AG09309 (cell line): ENCODE measurements at places on chromosomes 1 and 21.

DNA sequence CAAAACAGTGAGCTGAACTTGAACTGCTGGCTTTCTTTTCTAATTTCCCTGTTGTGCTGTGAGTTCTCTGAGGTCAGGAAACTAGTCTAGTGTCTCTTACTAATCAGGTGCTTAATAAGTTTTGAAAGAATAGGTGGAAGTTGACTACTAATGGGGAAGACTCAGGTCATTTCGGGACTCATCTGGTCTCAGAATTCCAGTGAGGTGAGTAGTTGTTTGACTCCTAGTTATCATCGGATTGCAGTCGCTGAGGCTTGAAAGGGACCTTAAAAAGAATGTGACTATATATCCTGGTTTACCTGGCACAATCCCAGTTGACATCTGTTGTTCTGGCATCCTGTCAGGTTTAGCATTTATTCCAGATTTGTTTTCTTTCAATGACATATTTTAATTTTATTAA lies 81.4 kb upstream of the SPAG17 start:
- DNase-seq, result no peak

DNA sequence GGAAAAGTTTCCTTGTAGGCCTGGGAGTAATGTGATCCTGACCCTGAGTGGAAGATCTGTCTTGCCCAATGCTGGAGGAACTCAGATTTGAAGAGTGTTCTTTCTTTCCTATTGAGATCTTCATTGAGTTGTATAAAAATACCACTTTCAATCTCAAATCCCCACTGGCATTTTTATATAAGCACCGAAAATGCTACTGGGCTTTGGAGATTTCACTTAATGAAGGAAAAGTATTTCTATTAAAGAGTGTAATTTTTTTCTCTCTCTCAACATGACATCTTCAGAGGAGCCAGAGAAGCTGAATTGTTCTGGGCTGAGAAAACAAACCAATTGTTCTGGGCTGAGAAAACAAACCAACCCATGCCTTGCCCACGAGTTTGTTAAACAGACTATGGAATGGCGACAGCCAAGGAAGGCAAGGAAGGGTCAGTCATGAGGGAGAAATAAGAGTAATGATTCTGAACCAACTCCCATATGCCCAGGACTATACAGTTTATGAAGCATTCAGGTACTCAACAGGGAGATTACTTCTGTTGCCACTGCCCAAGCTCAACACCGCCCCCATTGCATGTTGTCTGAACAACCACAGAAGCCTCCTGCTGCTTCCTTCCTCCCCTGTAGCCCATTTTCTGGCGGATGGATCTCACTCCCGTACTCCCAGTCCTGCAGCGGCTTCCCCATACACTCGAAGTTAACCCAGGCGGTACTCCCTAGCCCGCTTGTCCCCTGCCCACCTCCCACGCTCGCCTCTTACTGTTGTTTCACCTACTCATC lies 103.2 kb downstream of the BEND5 start:
- DNase-seq, result no peak

DNA sequence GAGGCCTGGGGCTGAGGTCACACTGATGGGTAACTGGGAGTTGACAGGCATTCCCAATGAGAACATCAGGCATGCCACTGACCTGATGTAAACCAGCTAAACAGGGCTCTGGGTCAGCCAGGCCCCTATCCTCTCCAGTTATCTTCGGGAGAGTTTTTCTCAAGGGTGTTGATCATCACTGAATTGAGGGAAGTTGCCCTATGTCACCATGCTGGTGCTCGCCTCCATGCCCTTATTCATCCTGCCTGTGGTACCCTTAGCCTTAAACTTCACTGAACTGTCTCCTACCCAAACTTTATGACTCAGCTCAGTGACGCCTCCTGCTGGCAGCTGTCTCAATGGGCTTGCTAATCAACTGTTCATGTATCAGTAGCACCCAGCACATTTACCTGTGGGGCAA lies 80.7 kb upstream of the TNR start:
- no peak for DNase-seq

GRCh38 chr1:159795534-159795933 lies 6.6 kb upstream of the FCRL6 start:
- no peak for DNase-seq

- no peak for DNase-seq
These were observed 14.4 kb downstream of the C1orf159 start for GRCh38 chr1:1101503-1101902.
